ENCODE measurements at places on chromosomes 5 and 9.

GRCh38 chr5:15579193-15579990 lies 79.4 kb downstream of the FBXL7 start:
- no peak for DNase-seq

DNA sequence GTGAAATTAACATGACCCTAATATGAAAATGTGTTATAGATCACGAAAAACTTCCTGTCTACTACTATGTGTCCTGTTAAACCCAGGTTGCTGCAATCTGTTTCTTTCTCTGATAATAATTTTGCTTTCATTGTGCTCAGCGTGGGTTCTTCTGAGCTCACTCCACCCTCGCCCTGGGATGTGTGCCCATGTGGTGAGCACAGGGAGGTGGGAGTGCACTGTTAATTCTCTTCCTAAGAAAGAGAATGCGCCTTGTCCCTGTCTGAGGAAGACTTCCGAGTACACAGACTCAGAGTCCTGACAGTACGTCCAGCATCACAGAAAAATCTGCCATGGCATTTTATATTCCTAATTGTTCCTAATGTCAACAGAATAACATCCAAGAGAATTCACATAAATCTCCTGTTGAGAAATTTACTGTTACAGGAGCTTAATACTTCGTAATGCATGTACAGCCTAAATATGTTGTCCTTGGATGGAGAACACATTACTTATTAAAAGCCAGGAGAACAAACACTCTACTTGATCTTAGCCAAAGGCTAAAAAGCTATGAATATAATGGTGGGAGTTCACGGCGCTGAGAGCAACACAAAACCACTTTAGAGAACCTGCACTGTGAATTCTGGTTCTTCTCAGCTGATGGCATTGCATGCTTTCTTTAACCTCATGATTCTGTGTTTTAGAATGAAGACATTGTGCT lies 102.6 kb downstream of the PDE4D start:
- DNase-seq, result no peak

DNA sequence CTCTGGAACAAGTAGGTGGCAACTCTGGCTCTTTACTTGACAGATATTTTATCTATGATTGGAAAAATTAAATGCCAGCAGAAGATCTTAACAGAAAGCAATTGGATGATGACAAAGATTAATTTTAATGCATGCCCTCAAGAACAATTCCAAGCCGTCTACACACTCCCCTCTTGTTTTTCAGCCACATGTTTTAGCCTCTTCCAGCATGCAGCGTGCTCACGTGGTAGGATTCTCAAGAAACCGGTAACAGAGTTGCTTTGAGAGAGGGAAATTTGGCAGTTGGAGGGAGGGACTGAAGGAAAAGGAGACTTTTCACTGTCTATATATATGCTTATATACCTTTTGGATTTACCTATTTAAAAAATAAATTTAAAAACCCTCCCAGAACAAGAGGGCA lies 48.3 kb upstream of the FANCC start:
- DNase-seq, result no peak

- no peak for DNase-seq
Measured at GRCh38 chr9:100515578-100516494, 42.9 kb downstream of the TMEFF1 start.

DNA sequence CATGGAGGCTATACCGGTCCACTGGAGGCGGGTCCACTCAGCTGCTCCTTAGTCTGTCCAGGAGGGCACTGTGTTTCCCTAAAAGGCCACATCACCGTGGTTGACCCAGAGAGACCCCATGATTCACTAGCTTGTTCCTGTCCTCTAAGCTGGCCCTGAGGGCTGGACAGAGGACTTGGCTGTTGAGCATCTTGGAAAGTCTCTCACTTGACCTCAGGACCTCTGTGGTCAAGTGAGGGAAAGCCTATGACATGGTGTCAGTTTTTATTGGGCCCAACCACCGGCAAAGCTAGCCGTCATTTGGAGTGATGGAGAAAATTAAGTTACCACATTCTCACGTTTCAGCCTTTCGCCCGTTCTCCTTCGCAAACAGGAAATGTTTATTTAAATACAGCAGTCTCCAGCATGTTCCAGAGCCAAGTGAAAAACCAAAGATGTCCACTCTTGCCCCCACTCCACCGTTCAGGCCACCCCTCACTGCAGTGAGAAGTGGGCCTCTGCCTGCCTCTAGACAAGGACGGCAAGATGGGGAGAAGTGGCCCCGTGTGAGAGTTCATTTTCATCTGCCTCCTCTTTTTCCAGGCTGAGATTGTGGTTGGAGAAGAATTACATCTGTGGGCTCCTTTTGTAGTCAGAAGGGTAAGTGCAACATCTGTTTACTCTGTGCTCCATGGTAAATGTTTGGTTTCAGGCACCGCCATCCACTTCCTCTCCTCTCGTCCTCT lies 4.4 kb downstream of the SLIT3 start:
- DNase-seq, result no peak

DNA sequence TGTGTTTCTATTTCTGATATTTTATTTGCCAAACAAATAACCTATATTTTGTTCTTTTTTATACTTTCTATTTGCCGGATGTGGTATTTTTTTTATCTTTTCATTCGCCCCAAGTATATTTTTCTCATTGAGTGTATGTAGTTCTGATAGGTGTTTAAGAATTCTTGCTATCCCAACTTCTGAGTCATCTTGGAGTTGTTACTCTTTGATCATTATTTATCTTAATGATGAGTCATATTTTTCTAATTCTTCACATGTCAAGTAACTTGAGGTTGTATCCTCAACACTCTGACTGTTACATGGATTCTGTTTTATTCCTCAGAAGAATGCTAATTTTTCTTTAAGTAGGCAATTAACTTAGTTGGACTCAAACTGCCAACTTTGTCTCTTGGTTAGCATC lies 498.1 kb downstream of the TLE1 start:
- DNase-seq, result no peak

DNA sequence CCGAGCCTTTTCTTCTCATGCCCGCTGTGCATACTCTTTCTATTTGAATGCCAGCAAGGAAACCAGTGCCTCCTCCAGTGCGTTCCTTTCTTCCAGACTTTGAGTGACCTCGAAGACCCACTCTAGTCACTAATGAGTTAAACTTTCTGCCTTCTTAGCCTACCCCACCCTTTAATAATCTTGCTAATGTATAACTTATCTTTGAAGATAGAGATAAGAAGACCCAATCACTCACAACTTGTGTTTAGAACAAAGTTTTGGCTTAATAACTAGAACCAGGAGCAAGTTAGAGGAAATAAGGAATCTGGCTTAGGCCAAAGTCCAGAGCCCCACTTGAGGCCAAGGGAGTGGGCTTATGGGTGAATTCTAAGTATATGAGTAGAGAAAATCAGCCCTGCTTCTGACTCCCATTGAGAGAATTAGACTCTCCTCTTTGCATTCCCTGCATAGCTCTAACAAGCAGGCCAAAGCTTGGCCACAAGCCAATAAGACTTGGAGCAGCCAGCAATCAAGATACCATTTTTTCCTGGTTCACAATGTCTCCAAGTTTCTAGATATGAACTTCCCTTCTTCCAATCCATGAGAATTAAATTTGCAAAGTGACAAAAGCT lies 181.5 kb upstream of the PIK3R1 start:
- DNase-seq, result no peak

DNA sequence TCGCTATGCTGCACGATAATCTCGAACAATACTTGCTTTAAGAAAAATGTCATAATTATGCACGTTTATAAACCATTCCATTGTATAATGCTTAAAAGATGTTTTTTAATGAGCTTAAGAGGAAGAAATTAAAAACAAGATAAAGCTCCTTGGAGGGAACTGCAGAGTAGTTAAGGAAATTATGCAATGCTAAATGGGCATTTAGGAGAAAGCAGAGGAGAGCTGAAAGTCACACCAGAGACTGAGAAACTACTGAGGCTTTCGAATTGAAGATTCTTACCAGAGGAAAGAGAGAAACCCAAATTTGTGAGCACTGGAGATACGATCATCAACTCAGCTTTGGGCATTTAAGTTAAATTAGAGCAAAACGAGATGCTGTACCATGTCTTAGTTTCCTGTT lies 119.4 kb downstream of the CDH10 start:
- DNase-seq, result no peak

- DNase-seq, result no peak
Measured at GRCh38 chr5:169697976-169698375, 60.9 kb downstream of the DOCK2 start.

DNA sequence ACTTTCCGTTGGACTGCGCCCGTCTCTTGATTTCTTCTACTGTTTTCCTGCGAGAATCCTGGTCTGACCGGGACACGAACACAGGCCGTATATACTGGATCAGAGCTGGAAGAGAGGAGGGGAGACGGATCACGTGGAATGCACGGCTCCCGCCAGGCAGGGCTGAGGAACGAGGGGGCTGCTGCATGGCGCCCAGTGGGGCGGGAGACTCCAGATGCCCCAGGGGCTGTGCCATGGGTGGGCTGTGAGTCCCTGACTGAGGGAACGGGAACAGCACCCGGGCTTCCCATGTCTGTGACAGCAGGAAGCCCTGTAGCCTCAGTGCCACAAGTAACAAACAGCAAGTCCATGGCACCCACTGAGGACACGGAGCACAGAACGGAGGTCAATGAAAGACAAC lies 34.0 kb downstream of the LPCAT1 start:
- no peak for DNase-seq

GRCh38 chr5:6833406-6833805 lies 120.2 kb downstream of the TENT4A start:
- DNase-seq, result no peak

- DNase-seq, result no peak
Measured at GRCh38 chr5:153459051-153459743, 31.3 kb upstream of the GRIA1 start.

GRCh38 chr9:131258186-131258585 lies 18.1 kb downstream of the FAM78A start:
- DNase-seq, result no peak

- DNase-seq, result no peak
Measured at GRCh38 chr9:72882117-72882775, 70.6 kb downstream of the ALDH1A1 start.

GRCh38 chr5:103010168-103010567 lies 109.8 kb downstream of the GIN1 start:
- no peak for DNase-seq

GRCh38 chr9:113701774-113702755 lies 174.0 kb upstream of the ZNF618 start:
- peak; percentile 58 for DNase-seq

DNA sequence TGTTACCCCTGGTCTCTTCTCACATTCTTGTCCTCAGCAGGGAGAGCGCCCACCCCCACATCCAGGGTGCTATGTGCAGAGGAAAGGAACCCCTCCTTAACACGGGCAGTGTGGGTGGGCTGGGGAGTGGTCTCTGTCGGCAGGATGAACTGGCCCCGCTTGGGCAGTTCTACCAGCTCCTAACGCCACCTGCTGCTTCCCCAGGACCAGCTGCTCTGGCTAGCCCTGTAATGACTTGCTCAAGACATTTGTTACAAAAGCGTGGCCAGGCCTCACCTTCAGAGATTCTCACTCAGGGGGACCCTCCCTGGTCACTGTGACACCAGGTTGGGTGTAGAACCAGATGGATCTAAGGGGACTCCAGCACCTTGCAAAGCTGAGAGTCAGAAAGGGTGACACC lies 82.4 kb downstream of the HMCN2 start:
- DNase-seq, result no peak

DNA sequence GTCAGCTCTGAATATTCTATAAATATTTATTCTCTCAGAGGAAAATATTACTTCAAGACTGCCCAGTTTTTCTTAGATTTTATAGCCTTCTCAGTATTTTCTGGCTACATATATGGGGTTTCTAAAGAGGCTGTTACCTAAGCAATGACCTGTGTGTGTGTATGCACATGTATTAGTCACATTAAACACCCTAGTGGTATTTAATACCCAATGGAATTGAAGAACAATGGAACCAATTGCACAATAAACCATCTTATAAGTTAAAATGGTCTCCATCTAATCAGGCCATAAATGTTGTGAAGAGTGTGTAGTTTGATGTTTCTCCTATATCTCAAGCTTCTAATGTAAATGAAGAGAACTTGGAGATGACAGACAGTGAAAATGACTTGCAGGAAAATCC lies 450.0 kb downstream of the SPATA31D1 start:
- no peak for DNase-seq

DNA sequence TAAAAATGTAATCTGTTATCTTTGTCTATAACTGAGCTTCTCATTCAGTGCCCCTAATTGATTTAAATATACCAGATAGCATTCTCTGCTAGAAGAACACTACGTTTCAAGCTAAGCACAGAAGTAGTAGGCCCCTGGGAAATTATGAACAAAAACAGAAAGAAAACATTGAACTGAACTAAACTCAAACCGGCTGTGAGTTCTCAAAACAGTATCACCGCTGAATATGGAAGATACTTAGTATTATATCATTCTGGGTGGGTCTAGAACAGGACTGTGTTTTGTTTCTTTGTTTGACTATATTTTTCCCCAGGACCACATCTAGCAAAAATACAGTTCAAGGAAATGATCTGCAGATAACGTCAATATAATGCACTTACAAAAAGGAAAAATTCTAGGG lies 95.1 kb upstream of the HMHB1 start:
- no peak for DNase-seq

GRCh38 chr5:4113426-4113825 lies 517.8 kb downstream of the IRX1 start:
- no peak for DNase-seq

- DNase-seq, result no peak
Measured at GRCh38 chr5:143177263-143177983, 226.1 kb downstream of the NR3C1 start.

- DNase-seq, result no peak
Measured at GRCh38 chr5:112138526-112138925, 280.6 kb downstream of the EPB41L4A start.
